Hypothalamus (tissue), 51 donors: ENCODE measurements at places on chromosomes 13 and 19.

GRCh38 chr19:55441692-55442321, 1.3 kb downstream of the SHISA7 start:
- no peak for DNase-seq

- no peak for DNase-seq
Observed at GRCh38 chr13:51881296-51881695, 19.5 kb downstream of the CCDC70 start.

- DNase-seq: no peak
Observed at GRCh38 chr13:19845758-19846157, 17.7 kb downstream of the ZMYM5 start.

GRCh38 chr13:38365661-38366060, 16.0 kb downstream of the UFM1 start:
- DNase-seq: no peak

GRCh38 chr13:44050450-44051063, 170.9 kb downstream of the LACC1 start:
- DNase-seq: no peak

- DNase-seq: no peak
Observed at GRCh38 chr19:56619121-56619520, 23.8 kb upstream of the SMIM17 start.
